ENCODE measurements at places on chromosomes 6 and 20.
A peak's percentile ranks its signal among the peaks of the same experiment; 100 is the strongest.

- no peak for DNase-seq
These were observed 31.2 kb upstream of the HBS1L start for GRCh38 chr6:135085700-135086413.

DNA sequence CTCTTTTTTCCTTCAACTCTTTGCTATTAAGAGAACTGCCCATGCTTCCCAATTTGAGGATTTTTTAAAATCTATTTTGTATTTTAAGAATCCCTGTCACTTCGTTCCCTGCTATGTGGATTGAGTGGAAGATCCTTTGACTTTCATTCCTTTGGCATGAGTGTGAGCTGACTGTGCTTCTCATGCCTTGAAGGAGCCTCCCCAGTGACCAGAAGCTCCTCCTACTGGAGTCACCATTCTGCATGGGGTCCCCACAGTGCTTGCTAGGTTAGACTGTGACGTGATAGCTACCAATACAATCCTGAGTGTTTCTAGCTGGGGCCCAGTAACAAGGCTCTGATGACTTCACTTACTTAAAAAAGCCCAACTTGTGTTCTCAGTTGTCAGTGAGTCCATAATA, 104.4 kb upstream of the LAMP5 start:
- DNase-seq = peak; percentile 86

DNA sequence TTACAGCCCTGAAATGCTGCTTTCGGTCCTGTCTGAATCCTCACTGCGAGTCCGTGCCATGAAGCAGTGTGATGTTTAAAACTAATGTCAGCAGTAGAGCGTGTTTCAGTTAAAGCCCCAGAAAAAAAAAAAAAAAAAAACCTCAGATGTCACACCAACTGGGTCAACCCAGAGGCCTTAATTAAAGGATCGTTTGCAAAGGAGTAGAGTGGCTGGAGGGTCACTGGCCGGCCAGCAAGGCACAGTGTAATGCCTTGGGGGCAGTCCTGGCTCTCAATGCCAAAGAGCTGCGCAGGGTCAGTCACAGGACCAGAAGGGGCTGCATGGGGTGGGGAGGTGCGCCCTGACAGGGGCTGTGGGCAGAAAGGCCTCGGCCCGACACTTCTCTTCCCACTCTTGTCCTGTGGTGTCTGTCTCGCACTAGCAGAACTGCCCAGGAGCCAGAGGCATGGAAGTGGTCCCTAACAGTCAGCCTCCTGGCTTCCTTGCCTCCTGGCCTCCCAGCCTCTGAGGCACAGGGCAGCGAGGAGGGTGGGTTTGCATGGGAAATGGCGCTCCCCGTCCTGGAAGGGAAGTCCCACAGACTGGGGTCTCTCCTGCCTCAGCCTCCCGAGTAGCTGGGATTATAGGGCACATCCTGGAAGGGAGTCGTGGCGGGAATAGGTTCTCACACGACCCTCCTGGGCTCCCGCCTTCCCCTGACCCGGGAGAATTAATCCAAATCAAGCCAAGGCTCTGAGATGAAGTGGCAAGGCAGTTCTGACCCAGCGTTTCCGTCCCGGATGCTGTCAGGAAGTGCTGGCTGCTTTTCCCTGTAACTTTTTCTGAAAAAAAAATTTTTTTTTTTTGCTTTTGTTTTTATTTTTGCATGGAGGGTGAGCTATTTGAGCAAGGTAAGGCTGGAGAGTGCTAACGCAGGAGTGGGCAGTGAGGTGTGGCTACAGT, 53.7 kb upstream of the MPC1 start:
- no peak for DNase-seq

GRCh38 chr6:34791164-34791700, 651 bp upstream of the BLTP3A start:
- peak; percentile 58 for DNase-seq

- DNase-seq = no peak
These were observed 58.5 kb downstream of the SAMD3 start for GRCh38 chr6:130164251-130164650.

GRCh38 chr6:64547594-64548268, 912.1 kb downstream of the PHF3 start:
- DNase-seq = no peak

Data from astrocyte of the hippocampus (primary cell).